ENCODE measurements at places on chromosomes 16 and 17.
A peak's percentile ranks its signal among the peaks of the same experiment; 100 is the strongest.

DNA sequence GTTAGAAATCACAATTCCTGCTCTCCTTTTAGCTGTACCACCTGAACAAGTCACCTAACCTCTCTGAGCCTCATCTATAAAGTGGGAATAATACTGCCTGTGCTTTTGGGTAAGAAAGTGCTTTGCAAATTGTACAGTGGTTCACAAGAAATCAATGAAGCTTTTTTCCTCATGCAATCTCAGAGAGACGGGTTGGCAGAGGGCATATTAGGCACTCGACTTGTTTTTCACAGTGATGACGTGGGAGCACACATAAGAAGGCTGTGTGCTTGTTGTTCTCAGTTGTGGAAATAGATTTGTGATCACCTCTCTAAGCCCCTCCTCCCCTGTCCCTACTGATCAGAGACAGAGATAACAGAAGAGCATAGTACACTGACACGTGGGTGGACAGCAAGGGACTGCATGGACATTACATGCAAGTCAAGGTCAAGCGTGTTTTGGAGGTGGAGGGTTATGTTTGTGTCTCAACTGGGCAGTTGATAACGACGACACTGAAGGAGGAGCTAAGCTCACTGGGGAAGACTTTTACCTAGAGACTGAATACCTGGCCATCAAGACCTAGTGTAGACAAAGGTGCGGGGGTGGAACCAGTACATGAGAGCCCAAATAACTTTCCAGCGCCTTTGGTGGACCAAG, 1.7 kb upstream of the GPT2 start:
- DNase-seq: no peak

GRCh38 chr17:30519707-30520106, 42.5 kb downstream of the GOSR1 start:
- DNase-seq: peak; percentile 95

DNA sequence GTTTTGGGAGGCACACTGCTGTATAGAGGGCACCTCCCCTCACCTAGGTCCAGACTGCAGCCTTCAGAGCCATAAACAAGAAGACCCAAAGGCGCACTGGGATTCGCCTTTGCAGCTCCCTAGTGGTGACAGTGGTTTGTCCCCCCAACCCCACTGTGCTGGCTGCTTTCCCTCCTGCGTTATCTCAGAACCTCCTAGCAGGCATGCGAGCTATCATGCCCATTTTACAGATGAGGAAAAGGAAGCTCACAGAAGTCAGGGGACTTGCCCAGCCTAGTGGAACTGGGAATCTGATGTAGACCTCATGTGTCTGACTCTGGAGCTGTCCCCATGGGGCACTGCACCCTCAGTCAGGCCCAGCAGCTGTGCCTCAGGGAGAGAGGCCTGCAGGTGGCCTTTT, 115.2 kb downstream of the CLEC16A start:
- DNase-seq: no peak

- DNase-seq: peak; percentile 5
These were observed 78.3 kb downstream of the RPA1 start for GRCh38 chr17:1907909-1908698.

GRCh38 chr16:27386674-27387073, 15.3 kb upstream of the IL21R start:
- no peak for DNase-seq

DNA sequence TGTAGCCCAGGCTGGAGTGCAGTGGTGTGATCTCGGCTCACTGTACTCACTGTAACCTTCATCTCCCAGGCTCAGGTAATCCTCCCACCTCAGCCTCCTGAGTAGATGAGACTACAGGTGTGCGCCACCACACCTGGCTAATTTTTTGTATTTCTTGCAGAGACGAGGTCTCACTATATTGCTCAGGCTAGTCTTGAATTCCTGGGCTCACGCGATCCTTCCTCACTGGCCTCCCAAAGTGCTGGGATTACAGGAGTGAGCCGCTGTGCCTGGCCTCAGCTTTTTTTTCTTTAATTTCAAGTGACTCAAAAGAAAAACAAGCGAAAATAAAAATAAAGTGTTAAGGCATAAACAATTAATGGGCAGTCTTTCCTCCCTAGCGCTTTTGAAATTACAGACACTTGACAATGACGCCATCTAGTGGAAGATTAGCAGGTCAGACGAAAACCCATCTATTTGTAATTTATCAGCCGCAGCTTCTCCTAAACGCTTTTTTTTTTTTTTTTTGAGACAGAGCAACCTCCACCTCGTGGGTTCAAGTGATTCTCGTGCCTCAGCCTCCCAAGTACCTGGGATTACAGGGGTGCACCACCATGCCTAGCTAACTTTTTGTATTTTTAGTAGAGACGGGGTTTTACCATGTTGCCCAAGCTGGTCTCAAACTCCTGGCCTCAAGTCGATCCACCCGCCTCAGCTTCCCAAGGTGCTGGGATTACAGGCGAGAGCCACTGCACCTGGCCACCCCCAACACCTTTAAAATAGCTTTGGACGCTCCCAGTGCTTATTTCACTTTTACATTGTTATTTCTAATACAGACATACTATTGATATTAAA, 28.1 kb upstream of the PECAM1 start:
- DNase-seq: peak; percentile 86

DNA sequence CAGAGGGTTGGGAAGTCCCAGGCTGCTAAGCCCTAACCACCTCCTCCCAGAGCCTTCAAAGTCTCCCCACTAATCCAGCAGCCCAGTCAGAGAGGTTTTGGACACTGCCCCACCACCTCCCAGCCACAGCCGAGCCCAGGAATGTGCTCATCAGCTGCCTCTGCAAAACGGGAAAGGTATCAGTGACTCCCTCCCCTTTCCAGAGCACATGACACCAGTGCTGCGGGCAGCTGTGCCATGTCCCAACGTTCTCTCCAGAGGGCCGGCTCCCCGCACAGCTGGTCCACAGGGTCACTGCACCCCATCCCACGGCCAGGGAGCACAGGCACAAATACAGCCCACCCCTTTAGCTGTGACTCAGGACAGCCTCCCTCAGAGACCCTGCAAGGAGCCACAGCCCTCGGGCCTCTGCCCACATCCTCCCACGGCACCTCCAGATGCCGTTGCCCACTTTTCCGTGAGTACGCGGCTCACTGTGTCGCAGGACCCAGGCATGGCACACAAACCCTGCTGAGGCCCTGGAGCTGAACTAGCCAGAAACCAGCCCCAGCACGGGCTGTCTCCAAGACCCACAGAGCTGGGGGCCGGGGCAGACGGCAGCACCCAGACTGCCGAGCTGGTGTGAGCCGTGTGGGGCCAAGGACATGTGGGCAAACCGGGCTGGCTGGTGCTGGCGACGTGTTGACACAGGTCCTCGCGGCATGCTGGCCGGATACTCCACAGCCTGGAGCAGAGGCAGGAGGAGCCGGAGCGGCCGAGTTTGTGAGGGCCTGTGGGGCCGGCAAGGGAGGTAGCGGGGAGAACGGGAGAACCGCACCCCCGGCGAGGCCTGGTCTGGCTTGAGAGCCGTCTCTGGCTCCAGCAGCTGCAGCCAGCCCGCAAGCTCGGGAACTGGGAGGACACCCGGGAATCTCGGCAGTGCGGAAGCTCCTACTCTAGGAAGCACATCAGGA, 6.3 kb upstream of the PPP1R27 start:
- peak; percentile 69 for DNase-seq

DNA sequence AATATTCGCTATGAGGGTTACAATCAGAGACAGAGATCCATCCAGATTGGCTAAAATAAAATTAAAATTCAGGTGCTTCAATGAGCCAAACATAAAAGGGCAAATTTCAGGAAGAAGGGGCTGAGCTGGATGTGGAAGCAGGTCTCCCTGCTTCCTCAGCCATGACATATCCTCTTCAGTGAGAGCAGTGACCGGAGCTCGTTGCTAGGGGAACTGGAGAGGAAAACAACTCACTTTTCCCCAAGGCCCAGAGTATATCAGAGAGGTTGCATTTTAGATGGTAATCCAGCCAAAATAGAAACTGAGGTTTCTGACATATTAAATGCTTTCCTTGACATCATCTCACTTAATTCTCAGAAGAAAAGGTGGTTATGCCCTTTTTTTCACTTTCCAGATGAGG, 503.5 kb downstream of the HS3ST4 start:
- DNase-seq: no peak

DNA sequence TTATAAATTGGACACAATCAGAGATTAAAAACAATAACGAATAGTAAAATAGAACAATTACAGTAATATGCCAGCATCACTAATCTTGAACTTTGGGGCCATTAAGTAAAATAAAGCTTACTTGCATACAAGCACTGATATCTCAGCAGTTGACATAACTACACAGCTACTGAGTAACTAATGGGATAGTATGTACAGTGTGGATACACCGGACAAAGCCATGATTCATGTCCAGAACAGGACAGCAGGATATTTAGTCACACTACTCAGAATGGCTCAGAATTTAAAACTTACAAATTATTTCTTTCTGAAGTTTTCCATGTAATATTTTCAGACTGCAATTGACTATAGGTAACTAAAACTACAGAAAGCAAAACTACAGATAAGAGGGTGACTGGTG, 427.5 kb downstream of the CDH13 start:
- DNase-seq: peak; percentile 34

- DNase-seq: no peak
These were observed 78.1 kb downstream of the SEC14L1 start for GRCh38 chr17:77218902-77219301.

DNA sequence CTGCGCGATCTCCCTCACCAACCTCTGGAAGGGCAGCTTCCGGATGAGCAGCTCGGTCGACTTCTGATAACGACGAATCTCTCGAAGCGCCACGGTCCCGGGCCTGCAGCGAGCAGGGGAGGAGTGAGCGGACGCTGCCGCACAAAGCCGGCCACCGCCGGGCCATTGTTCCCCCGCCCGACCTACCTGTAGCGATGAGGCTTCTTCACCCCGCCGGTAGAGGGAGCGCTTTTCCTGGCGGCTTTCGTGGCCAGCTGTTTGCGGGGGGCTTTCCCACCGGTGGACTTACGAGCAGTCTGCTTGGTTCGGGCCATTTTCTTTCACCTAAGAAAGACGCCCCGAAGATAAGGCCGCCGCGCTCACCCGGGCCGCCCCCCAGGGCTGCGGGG, 5.8 kb upstream of the UNK start:
- DNase-seq: no peak

GRCh38 chr17:4241535-4241934, 22.2 kb downstream of the ANKFY1 start:
- DNase-seq: no peak

- no peak for DNase-seq
These were observed 19.6 kb downstream of the TMC5 start for GRCh38 chr16:19437280-19437679.

- peak; percentile 40 for DNase-seq
These were observed 1.5 kb downstream of the MRC2 start for GRCh38 chr17:62628831-62629555.

DNA sequence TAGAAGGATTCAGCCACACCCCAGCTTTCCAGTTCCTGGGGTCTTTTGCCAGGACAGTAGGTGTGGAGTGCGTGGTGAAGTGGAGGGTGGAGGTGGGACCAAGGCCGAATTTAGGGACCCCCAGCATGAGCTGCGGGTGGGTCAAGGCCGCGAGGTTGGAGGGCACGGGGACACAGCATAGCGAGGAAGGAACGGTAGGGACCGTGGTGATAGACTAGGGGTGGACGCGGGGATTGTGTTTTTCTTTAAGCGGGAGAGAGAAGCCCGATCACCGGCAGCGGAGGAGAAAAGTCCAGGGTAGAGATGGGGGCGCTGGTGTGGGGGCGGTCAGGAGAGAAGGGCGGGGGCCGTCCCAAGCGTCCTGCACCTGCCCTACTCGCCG, 261 bp upstream of the B4GALNT2 start:
- no peak for DNase-seq

GRCh38 chr16:15701367-15701766, 51.3 kb downstream of the NDE1 start:
- no peak for DNase-seq

DNA sequence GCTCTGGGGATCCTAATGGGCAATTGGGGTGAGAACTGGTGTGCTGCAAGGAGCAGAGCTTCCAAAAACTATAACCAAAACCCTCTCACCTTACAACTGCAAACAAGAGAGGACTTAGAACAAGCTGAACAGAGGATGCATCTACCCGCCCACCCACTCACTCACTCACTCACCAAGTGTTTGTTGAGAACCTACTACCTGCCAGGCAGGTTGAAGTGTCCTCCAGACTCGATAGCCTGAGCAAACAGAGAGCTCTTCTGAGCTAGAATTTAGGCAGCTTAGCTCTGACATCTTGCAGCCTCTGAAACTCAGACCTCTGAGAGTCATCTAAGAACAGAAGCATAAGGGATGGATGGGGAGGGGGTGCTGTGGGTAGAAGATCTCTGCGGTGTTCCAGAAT, 41.2 kb downstream of the CACNG3 start:
- DNase-seq: no peak

DNA sequence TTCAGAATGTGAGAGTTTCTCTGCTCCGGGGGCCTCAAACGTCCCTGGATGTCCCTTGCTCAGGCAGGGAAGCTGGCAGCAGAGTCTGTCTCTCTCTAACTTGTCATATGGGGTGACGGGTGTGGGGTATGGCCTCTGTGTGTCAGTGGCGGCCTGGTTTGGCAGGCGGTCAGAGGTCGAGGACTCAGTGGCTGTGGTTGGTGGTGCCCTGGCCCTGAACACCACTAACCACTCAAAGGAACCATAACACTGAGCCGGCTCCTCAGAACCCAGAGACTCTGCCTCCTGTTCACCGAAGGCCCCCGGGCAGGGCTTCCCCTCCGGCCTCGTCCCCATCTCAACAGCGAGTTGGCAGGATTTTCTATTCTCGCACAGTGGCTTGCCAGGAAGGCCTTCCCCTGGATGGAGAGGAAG, 677 bp downstream of the P2RX1 start:
- DNase-seq: no peak

Measured in LHCN-M2 (cell line).